Activated naive CD8-positive, alpha-beta T cell treated with anti-CD3 and anti-CD28 coated beads, Interleukin-2, amount 10 ng/mL, durations not matched to agents 7 days and 5 days (primary cell): ENCODE measurements at places on chromosomes 3 and 15.
A peak's percentile ranks its signal among the peaks of the same experiment; 100 is the strongest.

DNA sequence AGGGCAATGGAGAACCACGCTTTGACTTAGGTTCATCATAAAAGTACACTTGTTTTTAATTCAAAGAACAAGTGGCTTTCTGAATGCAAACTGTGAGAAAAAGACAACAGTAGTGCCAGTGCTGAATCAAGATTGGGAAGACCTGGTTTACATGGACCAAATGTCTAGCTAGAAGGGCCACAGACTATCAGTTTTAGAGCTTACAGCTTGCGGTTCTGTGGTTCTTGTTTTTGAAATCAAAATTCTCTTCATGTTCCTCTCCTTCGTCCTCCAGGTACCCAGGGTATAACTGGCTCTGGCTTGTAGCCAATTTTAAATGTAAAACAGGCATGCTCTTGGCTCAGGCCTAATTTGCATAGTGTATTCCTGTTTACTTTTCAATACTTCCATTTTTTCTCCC is 124.6 kb downstream of the TGFBR2 start:
- DNase-seq = no peak

GRCh38 chr3:150936693-150937092 is 31.5 kb upstream of the MINDY4B start:
- no peak for DNase-seq

DNA sequence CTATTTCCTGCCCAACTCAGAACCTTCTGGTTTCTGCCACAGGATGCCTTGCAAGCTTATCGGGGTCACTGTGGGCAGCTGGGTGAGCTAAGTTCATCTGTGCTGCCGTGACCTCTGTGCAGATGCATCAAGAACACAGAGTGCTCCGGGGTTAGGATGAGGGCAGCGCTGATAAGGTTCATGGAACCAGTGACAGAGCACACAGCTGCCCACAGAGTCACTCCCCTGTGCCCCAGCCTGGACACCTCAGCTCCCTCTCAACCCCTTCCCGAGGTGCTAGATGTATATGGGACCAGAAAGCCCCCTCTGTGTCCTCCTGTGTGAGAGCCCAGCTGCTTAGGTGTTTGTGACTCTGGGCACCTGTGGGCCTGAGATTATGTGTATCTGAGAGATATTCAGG is 15.8 kb upstream of the ALAS1 start:
- DNase-seq = no peak

DNA sequence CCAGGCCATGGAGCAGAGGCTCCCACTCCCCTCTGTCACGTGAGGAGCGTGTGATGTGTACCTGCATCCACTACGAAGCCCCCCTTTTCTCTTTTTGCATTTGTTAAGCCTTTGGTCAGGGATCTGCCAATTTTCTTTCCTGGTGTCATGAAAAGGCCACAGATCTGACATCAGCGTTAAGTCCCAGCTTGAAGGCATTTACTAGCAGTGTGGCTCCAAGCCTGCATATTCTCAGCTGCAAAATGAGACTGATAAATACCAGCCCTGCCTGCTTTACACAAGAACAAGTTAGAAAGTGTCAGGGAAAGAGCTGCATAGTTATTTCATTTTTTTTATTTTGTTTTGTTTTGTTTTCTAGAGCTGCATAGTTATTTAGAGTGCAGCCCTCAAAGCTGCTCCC is 2.3 kb upstream of the ANKRD63 start:
- no peak for DNase-seq

DNA sequence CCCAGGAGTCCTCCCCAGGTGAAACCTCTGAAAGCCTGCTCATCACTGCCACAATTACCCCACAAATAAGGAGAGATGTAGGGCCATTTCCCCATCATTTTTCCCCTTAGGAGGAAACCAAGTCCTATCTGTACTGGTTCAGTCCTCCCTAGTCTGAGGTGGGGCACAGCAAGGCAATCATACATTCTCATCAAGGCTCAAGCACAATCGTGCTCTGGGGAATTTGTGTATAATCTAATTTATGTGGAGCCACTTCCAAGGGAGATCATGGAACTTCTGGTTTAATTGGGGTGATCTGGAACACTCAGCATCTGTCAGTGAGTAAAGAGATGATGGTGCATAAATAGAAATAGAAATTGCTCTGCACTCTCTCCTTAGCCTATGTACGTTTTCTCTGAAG is 546.9 kb downstream of the IGSF11 start:
- DNase-seq = no peak

- DNase-seq = peak; percentile 10
Observed at GRCh38 chr3:126543457-126544061, 15.2 kb downstream of the C3orf22 start.

- no peak for DNase-seq
Observed at GRCh38 chr15:41794081-41794480, 19.8 kb downstream of the MAPKBP1 start.

GRCh38 chr3:153245661-153246060 is 83.6 kb downstream of the RAP2B start:
- no peak for DNase-seq

- DNase-seq = no peak
Observed at GRCh38 chr3:67329358-67329757, 325.1 kb downstream of the SUCLG2 start.

DNA sequence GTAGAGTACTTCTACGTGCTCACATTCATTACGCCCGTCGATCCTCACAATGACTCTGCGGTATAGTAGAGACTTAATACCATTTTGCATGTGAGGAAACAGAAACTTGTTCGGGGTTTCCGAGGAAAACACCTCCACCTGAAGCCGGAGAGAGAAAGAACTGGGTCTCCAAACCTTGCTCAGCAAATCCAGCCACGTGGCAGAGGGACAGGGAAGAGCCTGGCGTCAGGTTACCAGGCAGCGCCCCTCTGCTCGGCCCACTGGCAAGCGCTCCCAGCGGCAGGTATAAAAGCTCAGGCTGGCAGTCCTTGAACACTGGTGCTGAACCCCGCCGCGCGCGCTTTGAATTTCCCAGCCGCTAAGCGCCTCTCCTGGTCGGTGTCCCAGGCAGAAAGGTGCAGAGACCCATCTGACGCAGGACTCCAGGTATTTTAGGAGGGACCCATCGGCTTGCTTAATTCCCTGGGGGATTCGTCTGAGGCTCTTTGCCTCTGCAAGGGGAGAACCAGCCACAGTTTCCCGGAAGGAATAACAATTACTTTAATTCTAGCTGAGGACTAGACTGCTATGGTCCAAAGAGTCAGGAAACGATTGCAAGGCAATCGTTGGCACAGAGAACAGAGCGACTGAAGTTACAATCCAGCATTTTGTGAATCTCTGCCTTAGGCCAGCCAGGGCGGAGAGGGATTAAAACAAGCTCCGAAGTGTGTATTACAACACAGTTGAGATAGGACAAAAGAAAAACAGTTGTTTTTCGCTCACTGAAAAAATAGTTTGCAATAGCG is at the start of gene C2CD4A:
TSS of gene C2CD4A (plus strand) at position 315 of the 785 bp plus-strand sequence. CDS start 637 bp downstream, outside the sequence.
- peak; percentile 53 for DNase-seq

DNA sequence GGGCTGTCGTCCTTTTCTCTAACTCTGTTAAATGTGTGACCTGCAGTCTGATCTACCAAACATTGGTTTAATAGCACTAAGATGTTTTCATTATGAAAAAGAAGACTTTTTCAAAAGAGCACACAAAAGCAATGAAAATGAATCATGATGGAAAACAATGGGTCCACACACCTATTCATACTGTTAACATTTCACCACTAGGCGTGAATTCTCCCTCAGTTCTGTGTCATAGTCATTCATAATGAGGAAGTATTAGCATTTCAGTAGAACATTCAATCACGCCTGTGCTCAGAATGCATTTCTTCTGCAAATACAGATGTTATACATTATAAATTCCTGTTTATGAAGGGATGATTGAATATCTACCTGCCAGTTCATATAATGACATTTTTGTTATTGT is 35.9 kb downstream of the EIF4E3 start:
- no peak for DNase-seq

GRCh38 chr3:17995769-17996168 is 253.3 kb upstream of the TBC1D5 start:
- no peak for DNase-seq

DNA sequence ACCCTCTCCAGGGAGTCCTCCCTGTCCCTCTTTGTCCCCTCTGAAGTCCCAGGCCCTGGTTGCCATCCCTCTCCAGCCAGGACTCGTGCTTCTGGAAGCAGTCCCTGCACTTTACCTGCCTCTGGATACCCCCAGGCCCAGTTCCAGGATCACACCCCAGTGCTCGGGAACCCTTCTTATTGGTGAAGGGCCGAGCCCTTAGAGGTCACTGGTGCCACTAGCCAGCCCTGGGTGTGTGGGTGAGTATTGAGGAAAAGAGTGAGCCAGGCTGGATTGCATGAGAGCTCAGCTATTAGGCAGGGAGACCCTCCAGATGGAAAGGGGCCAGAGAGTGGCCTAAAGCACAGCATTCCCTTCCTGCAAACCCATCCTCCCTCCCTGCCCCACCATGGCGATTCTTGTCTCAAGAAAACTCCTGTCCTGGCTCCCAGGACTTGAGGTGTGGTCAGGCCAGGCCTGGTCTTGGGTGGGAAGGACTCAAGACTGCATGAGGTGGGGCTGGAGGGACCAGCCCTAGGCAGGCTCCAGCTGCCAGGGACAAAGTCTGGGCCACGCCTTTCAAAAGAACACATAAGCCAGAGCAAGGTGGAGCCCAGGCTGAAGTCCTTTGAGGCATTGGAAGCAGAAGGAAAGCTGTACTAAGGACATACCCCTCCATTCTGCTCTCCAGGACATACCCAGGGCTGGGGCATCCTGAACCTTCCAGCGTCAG is 4.8 kb upstream of the PHGR1 start:
- DNase-seq = no peak

- no peak for DNase-seq
Observed at GRCh38 chr3:150038830-150039229, 68.1 kb upstream of the PFN2 start.
